Vagina (tissue), 2 donors: ENCODE measurements at places on chromosomes 7 and 10. TPM values are rescaled to one million over a fixed set of nuclear protein-coding genes. Genes with fewer than 3 reads are reported as not detected.

DNA sequence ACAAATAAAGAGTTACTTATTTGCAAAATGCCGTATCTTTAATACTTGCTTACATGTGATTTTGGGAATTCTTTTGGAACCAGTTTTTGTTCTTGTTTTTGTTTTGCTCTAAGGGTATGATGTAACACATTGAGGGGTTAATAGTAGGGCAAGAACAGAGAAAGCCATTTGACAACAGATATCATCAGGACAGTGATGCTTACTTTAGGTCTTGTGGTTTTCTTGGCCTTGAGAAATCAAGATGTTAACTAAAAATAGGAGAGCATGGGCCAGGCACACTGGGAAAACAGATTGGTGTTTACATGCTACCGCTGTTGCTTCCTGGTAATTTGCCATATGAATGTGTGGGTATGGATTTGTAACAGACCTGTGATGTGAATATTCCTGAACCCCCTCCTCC, 3.7 kb downstream of the SAMD8 start:
- DNase-seq = no peak

GRCh38 chr7:70416986-70417655, 714.8 kb upstream of the GALNT17 start:
- DNase-seq = no peak

GRCh38 chr7:140541513-140542227, 62.4 kb upstream of the MKRN1 start:
- DNase-seq = no peak

DNA sequence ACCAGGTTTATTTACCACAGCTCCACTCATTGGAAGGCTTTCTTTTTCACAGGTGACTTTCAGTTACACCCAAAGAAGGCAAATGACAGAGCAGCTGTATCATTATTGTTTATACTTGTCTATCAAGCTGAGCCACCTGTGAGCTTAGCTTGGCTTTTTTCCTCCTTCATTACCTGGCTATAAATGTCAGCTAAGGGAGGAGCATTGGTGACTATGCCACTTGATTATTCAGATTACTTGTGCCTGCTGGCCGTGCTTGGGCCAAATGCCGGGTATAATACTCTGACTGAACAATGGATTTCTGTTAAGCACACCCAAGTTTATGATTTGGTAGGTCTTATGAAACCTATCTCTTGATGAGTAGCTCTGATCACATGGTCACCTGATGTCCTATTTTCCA, 9.9 kb upstream of the GNAT3 start:
- no peak for DNase-seq

GRCh38 chr10:106563384-106563783, 601.1 kb downstream of the SORCS1 start:
- DNase-seq = no peak

- DNase-seq = no peak
Observed at GRCh38 chr7:25395976-25396375, 167.7 kb upstream of the NPVF start.

DNA sequence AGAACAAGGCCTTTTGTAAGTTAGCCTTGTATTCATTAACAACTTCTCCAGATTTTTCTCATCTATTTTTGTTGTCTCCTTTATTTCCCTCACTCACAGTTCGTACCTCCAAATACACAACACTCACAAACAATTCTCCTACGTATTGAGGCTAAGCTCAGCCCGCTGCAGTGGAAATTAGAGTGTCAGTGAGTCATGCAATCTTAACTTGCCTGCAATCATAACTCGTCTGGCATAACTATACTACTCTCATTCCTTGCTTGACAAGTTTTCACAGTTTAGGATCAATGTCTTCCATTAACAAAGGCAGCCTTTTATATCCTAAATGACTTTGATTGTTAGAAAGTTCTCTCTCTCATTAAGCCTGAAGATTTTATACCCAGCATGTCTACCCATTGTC, 23.8 kb downstream of the TMEM196 start:
- DNase-seq = no peak

- no peak for DNase-seq
Observed at GRCh38 chr10:130750441-130750840, 561.1 kb downstream of the TCERG1L start.

- no peak for DNase-seq
Observed at GRCh38 chr7:95905167-95905566, 132.8 kb downstream of the DYNC1I1 start.

- DNase-seq = no peak
Observed at GRCh38 chr10:66934711-66935110, 8.9 kb downstream of the LRRTM3 start.

- no peak for DNase-seq
Observed at GRCh38 chr10:24911029-24911428, 41.4 kb downstream of the PRTFDC1 start.

DNA sequence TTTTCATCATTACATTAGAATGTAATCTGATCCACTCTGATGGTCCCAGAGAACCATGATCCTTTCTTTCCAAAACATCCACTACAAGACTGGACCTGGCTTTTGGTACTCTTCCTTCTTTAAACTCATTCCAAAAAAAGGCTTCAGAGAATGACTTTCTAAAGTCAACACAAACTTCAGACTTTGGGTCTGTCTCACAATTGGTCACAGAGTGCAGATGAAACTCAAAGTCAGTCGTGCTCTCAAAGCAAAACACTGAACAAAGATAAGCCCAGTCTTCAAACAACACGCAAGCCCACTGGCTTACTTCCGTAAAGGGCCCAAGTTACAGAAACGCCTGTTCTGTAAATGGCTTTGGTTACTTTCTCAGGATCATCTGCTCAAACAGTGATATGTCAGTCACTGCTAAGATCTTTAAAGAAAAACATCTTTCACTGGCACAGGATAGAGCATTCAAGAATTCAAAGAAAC, 250.9 kb upstream of the MKLN1 start:
- no peak for DNase-seq

- DNase-seq = no peak
Observed at GRCh38 chr7:100400041-100400440, 26.8 kb downstream of the PILRA start.

DNA sequence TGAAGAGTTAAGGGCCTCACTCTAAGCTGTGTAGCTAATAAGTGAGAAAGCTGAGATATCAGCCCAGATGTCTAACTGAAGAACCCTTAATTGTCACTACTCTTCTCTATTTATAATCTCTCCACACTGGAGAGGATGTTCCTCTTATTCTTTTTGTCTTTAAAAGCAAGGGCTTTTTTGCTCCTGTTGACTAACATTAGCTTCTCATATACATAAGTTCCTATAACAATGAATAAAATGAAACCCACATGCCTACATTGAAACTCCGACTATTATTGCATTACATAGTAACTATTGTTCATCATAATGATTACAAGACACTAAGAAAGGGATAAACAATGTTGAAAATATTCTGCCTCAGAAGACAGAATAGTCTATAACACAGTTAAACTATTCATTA, 67.1 kb downstream of the GNAT3 start:
- DNase-seq = no peak

- no peak for DNase-seq
Observed at GRCh38 chr7:29354340-29354739, 159.8 kb downstream of the CHN2 start.

GRCh38 chr7:146146831-146147486, 30.4 kb downstream of the CNTNAP2 start:
- DNase-seq = no peak

DNA sequence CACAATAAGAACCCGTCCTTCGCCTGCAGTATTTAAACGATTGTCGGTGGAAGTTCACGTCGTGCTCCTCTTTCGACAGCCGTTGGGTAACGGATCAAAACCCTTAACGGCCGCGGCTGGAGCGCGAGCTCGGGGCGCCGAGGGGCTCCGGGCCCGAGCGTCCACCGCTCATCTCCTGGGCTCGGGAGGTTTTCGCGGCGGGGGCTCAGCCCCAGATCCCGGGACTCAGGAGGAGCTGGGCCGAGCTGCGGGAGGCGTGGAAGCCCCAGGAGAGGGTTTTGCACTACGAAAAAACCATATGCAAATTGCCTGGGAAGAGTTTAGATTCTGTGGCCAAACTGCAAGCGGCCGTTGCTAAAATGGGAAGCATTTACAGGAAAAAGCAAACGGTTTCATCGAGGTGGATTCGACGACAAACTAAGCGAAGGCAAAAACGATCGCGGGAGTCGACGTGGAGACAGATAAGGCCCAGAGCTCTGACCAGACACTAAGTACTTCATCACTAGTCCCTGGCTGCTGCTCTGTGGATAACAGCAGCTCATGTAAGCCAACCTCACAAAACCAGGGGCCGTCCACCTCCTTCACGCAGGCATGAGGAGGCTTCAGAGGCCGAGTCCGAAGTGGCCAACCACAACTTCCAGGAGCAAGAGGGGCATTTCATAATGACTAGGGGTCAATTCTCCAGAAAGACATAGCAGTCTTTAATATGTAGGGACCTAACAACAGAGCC, 129.7 kb downstream of the MARCHF5 start:
- no peak for DNase-seq

DNA sequence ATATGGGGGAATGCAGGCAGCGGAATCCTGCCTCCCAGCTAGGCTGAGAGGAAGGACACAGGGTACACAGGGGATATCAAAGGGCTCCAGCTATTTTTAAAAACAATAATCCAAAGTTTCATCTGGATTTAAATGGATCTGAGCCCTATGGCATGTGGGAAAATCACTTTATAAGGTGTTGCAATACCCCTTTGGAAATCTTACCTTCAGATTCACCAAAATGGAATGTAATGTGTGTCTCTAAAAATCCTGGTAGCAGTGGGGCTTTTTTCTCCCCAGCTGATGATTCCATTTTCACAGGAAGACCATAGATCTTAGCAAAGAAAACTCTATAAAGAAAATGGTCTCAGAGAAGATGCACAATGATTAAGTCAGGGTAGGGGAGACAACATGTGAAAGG, 722.2 kb downstream of the PARD3 start:
- no peak for DNase-seq

GRCh38 chr10:92892691-92893054, 44.4 kb downstream of the EXOC6 start:
- DNase-seq = no peak

The PTPRN2 gene
- 7.4 TPM for total RNA-seq

The ADAM12 gene
- total RNA-seq = 3.7 TPM

The FBXO24 gene
- total RNA-seq = 0.98 TPM

The SYNPO2L gene
- total RNA-seq = 0.49 TPM

The EPHB4 gene
- 72.4 TPM for total RNA-seq

The PLOD3 gene
- total RNA-seq = 41.5 TPM

The HABP2 gene
- not detected for total RNA-seq

The AMPH gene
- 13.3 TPM for total RNA-seq

The SLC26A5 gene
- not detected for total RNA-seq

The IFIT1B gene
- total RNA-seq = not detected
